ENCODE measurements at places on chromosomes 1 and 21.

GRCh38 chr1:9350960-9351359 is 58.3 kb downstream of the SPSB1 start:
- DNase-seq: no peak

GRCh38 chr1:211068976-211069375 is 65.0 kb downstream of the KCNH1 start:
- no peak for DNase-seq

DNA sequence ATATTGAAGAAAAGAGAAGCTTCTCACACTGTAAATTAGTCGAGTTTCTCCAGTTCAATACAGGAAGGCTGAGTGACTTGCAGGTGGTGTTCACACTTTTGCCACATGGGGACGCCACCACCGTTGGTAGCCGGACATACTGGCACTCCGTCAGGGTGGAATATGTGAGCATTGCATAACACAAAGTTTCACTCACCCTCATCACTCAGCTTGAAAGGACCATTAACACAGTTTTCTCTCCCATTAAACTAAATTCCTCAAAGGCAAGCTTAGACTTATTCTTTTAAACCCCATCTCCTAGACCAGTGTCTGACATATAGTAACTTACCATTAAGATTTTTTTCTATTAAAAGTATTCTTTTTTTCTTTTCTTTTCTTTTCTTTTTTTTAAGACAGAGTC is 105.3 kb upstream of the SERBP1 start:
- no peak for DNase-seq

DNA sequence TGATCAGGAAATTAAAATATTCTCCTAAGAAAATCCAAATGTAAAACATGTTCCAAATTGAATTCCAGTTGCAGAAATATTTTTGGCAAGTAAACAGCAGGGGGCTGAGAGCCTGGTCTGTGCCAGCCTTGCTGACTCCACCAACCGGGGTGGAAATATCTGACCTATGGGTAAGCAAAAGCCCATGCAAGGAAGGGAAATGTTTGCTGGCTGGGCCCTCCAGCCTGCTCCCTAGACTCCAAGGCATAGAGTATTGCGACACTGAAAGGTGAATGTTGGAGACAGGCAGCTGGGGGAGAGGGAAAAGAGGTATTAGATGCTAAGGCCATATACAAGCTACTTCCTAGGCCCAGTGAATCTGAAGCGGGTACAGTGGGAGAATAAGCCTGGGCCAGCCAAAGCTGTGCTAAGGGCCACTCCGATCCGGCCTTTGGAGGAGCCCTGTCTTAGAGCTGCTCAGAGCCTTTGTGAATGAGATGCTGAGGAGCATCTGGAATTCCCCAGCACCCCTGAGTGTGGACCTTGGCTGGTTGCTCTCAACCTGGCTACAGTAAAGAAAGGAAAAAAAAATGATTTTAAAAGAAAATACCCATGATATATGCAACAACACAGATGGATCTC is 24.9 kb upstream of the ATP1B1 start:
- DNase-seq: no peak

DNA sequence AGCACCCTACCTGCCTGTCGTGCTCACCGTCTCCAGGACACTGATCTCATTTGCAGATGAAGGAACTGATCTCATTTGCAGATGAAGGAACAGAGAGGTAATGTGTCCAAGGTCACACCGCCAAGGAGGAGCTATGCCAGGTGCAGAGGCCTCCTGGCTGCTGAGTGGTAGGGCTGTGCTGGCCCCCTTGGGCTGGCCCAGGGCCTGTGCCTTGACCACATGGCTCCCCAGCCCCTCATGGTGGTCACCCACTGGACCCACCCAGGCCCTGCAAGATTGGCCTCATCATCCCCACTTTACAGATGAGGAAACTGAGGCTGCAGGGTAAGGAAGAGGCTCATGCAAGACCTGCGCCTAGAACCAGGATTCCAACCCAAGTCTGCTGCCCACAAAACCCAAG is 628.3 kb downstream of the MATN1 start:
- DNase-seq: no peak

DNA sequence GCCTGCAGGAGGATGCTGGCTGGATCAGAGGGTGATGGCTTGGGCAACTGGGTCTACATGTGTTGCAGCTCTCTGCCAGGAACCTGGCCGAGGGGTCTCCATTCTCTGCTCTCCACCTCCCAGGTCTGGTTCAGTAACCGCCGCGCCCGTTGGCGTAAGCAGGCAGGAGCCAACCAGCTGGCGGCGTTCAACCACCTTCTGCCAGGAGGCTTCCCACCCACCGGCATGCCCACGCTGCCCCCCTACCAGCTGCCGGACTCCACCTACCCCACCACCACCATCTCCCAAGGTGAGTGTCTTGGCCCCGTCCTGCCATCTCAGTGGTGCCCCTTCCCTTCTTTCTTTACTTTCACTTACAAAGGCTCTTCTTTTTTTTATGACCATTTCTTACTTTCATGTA is 69.9 kb downstream of the PAX7 start:
- DNase-seq: no peak

- DNase-seq: no peak
These were observed 347.4 kb upstream of the PTBP2 start for GRCh38 chr1:96374076-96374762.

GRCh38 chr1:60920561-60920960 is 161.8 kb upstream of the NFIA start:
- DNase-seq: no peak

Measured in NCI-H510A (cell line).